HFFc6 (cell line): ENCODE measurements at places on chromosomes 1 and 21.
A peak's percentile ranks its signal among the peaks of the same experiment; 100 is the strongest.

GRCh38 chr1:211613108-211613947 lies 34.4 kb upstream of the SLC30A1 start:
- DNase-seq, result peak; percentile 98

DNA sequence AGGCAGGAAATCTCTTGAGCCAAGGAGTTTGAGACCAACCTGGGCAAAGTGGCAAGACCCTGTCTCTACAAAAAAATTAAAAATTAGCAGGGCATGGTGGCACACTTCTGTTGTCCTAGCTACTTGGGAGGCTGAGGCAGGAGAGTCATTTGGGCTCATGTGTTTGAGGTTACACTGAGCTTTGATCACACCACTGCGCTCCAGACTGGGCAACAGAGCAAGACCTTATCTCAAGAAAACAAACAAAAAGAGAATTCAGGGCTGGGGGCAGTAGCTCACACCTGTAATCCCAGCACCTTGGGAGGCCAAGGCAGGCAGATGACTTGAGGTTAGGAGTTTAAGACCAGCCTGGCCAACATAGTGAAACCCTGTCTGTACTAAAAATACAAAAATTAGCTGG lies 17.8 kb upstream of the SLC16A1 start:
- DNase-seq, result no peak

GRCh38 chr1:3586986-3587759 lies 24.1 kb downstream of the MEGF6 start:
- DNase-seq, result peak; percentile 71

DNA sequence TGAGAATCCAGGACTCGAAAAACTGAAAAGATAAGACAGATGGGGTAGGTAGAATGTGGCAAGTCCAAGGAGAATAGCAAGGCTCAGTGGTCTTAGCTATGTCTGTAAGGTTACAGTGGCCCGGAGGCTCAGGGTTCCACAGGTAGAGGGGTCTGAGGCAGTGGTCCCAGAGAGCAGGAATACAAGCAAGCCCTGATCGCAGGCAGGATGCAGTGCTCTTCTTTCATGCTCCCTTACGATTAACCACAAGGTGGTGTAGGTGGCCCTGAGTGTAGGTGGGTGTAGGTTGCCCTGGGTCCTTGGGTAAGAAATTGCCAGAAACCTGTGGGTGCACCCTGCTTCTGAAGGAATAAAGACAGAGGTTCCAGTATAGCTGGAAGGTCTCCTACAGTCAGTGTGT lies 99.1 kb upstream of the RAB3GAP2 start:
- DNase-seq, result no peak

DNA sequence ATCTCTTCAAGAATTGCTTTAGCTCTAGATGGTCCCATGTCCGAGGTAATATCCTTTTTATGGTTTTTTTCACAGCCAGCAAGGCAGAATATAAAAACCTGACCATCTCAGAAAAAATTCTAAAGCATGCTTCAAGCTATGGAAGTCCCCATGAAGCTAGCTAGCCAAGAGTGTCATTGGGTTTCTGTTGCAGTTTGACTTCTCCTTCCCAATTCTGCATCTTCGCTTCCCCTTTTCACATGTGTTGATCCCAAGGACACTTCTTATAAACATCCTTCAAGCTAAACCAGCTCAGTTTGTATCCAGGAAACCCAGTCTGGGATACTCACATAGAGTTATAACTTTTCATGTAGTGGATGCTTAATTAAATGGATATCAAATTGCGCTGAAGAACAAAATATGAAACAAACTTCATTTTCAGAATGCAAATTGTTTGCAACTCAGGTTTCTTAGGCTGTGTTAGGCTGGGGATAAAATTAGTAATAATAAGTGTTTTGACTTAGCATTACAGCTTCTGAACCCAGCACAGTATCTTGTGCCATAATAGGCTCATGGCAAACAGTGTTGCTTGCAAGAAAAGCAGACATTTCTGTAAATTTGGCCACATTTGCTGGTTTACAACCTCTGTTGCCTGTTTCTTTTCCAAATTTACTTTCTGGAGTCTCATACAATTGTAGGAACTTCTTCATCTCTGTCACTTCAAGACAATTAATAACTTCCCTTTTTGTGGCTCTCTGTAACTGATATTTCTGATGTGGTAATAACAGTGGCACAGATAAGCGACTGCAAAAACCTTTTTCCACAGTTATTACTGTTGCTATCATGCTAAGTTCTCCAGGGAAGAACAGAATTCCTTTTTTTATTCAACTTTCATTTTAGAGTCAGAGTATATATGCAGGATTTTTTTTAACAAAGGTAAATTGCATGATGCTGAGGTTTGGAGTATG lies 53.2 kb downstream of the NCAM2 start:
- no peak for DNase-seq

GRCh38 chr1:99963041-99963795 lies 6.6 kb upstream of the SLC35A3 start:
- peak; percentile 38 for DNase-seq

- no peak for DNase-seq
Measured at GRCh38 chr21:31011412-31011811, 26.9 kb downstream of the KRTAP19-8 start.

- no peak for DNase-seq
Measured at GRCh38 chr1:198056255-198056654, 100.5 kb upstream of the NEK7 start.

DNA sequence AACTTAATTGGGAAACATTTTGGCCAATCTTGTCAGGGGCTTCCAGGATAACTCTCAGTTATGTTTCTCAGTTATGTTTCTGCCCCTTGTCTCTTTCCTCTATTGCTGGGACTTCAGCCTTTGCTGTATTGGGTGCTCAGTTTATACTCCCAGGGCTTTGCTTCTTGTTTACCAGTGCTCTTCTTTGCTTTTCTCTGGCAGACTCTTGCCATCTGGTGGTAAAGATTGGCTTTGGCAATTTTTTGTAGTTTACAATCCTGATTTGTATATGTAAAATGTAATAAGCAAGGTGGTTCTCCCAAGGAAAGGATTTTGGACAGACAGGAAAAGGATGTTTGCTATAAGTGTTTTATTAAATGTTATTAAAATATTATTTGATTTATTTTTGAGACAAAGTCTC lies 37.9 kb downstream of the FABP3 start:
- peak; percentile 60 for DNase-seq

DNA sequence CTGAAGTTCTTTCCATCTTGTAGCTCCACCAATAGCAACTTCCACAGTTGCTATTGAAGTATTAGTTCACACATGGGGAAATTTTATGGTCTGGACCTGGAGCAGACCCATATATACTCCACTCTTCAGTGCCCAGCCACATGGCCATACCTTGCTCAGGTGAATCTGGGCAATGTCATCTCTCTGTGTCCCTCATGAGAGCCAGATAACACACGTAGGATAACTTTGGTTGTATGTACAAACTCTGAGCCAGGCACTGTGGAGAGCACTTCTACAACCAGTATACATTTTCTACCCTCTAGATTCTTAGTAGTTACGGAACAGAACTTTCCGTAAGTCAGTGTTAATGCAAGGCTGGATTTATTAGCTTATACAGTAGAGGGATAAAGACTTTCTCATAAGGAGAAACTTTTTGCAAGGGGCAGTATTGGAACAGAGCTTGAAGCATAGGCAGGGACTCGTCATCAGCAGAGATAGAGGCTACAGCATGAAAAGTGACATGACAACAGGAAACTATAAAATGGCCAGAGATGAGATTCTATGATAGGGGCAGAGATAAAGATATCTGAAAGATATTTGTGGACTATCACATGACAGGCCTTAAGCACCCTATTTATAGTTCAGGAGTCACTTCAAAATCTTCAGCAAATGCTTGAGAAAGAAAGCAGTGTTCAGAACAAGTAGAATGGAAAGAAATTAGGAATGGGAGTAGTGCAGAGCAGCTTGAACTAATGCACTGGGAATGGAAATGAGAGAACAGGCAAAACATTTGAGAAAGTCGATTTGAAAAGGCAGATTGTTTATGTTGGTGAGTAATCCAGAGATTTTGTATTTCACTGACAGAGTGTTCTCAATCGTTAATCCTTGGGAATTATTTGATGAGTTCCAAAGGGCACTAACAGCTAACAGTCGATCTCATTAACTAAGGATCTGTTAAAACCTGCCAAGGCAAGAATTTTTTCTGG lies 481.8 kb downstream of the USP25 start:
- DNase-seq, result peak; percentile 7

DNA sequence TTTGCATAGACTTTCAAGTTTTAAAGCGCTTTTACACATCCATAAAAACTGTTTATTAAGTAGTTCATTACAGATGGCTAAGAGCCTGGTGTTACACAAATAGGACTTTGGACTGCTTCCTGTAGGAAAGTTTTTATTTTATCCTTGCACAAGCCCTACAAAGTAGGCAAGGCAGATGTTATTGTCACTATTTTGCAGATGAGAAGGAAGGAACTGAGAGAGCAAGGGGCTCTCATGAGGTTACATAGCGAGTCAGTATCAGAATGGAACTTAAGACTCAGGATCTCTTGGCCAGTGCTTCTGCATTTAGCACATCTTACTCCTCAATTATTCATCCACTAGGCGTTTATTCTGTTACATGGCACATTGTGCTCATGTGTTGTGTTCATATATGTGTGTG lies 2.6 kb upstream of the MAPKAPK2 start:
- DNase-seq, result no peak

DNA sequence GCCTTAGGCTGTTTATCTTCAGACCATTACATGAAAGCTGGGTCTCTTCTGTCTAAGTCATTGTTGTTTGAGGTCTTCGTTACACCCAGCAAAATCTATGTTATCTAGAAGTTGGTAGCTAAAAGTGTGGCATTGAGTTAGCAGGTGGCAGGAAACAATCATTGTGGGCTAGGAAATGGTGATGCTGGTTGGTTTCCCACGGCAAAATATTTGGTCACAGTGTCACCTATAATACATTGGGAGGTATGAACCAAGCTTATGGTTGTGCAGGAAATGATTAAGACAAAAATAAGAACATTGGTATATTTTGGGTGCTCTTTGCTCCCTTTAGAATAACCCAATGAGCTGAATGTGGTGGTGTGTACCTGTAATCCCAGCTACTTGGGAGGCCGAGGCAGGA lies 169.7 kb downstream of the TRIM33 start:
- no peak for DNase-seq

- DNase-seq, result no peak
Measured at GRCh38 chr1:160446945-160447600, 46.7 kb downstream of the VANGL2 start.

DNA sequence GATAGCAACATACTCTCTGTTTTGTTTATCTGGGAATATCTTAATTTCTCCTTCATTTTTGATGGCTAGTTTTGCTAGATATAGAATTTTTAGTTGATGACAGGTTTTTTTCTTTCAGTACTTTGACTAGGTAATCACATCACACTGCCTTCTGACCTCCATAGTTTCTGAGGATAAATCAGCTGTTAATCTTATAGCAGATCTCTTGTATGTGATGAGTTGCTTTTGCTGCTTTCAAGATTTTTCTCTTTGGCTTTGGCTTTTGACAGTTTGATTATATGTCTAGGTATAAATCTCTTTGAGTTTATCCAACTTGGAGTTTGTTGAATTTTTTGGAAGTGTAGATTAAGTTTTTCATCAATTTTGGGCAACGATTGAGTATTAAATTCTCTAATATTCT lies 142.6 kb downstream of the ZNF644 start:
- DNase-seq, result no peak

DNA sequence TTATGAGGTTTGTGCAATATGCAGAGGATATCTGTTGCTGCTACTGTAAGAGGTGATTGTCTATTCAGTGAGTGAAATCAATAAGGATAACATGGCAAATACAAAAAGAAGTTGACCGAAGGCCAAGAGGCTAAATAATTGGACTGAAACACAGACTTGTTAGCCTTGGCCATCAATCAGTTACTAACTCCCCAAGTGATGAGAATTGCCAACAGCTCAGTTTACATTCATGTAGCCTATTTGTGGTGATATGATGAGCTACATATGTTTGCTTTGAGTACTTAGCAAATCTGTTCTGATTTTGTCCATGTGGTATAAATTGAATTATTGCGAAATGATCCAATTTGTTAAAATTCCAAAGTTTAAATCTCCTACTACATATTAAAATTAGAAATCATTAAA lies 68.6 kb upstream of the VAV3 start:
- no peak for DNase-seq

GRCh38 chr1:33957854-33958253 lies 94.0 kb downstream of the HMGB4 start:
- no peak for DNase-seq

- DNase-seq, result peak; percentile 14
Measured at GRCh38 chr1:64084451-64084850, 119.0 kb upstream of the UBE2U start.

GRCh38 chr21:44771896-44772525 lies 29.6 kb downstream of the UBE2G2 start:
- no peak for DNase-seq

GRCh38 chr1:154148807-154149206 lies 6.1 kb downstream of the NUP210L start:
- no peak for DNase-seq

DNA sequence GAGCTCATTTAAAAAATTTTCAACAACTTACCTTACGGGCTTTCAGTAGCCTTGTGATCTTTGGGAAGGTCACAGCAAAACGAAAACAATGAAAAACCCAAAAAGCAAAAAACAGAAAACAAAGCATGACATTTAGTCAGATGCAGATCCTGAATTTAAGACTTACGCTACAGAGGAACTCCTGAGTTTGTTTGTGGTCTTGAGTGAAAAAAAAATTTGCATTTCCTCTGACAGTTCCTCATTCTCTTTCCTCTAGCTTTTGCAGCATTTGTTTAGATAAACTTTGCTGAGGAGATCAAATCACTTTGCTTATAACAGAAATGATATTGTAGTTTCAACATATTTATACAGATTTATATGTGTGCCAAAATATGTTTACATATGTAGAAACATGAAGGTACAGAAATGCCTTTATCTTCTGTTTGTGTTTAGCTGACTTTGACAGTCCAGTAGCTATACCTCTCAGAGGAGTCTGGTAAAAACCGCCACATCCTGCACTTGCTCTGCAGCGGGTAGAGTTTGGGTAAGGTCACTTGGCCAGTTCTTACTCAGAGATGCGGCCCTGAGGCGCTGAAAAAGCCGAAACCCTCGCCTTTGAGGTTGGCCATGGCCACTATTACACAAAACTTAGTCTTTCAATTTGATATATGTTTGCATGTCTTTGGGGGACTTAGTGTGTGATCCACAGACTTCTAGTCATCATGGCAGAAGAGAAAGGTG lies 142.5 kb downstream of the TNR start:
- no peak for DNase-seq

DNA sequence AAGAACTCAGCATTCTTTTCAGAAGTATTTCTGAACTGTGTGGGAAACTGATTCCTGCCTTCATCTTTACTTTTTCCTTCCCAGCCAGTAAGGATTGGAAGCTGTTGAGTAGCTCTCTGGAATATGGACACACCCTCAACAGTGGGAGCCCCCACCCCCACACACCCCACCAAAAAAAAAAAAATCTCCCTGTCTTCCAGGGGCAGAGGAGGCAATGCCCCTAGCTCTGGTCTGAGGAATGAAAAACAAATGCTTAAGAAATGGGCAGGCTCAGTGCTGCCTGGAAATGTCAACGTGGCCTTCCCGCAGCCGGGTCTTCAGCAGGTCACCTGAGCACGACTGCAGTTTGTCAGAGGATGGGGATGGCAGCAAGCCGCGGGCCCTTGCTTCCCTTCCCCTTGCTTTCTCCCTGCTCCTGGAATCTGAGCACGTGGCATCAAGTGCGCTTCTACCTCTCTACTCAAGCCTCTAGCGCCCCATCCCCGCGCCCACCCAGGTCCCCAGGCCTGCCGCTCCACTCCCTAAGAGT lies 479 bp downstream of the RGS16 start:
- DNase-seq, result no peak

GRCh38 chr21:43978060-43978459 lies 34.0 kb upstream of the TRAPPC10 start:
- DNase-seq, result no peak

- DNase-seq, result no peak
Measured at GRCh38 chr21:42685036-42685435, 31.6 kb downstream of the PDE9A start.
